ENCODE measurements at places on chromosomes 5 and 9.

DNA sequence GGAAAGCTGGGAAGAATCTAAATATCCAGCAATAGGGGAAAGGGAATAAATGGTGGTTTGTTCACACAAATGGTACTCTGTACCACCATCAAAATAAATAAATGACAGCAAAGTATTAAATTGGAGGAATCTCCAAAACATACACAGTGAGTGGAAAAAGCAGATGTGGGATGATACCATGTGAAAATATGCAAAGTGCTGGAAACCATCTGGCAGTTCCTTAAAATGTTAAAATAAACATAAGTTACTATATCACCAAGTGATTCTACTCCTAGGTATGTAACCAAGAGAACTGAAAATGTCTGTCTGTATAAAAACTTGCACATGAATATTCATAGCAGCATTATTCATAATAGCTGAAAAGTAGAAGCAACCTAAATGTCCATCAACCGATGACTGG is 41.9 kb upstream of the TEX48 start:
- no peak for DNase-seq

- no peak for DNase-seq
Observed at GRCh38 chr5:117249086-117249815, 674.6 kb upstream of the SEMA6A start.

DNA sequence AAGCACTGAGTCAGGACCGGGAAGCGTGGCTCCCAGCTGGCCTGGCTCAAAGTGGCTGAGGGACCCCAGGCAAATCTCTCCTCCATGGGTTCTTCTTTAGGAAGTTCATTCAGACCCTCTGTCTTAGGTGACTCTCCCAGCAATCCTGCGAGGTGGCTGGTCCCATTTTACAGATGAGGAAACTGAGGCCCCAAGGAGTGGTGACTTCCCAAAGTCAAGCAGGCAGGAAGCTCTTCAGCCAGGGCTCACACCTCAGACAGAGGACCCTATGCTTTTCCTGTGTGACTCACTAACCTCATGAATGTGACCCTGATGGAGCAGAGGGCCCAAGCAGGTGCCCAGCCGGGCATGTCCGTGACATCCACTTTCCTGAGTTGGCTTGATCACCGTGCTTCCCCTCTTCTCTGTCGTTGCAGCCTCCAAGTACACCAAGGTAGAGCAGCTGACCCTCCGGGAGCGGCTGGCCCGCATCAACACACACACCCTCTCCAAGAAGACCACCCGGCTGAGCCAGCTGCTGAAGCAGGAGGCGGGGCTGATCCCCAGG is 36.5 kb downstream of the ARHGEF37 start:
- no peak for DNase-seq

DNA sequence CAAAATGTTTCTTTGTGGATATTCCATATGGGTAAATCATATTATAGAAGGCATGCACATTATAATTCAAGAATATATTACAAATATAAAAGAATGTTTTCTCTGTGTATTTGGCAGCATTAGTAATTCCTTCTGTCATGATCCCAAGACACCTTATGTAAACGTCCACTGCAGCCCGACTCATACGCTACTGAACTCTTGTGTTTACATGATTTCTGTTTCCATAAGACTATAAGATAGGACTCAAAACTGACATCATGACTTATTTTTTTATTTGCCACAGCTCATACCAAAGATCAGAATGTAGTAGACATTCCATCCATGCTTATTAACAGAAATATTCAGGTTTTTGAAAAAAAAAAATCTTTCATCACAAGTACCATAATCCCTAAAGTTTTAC is 234.1 kb downstream of the AP3B1 start:
- no peak for DNase-seq
